ENCODE measurements at places on chromosomes 2 and 18.

GRCh38 chr2:47516360-47517104 lies 113.6 kb downstream of the MSH2 start:
- DNase-seq = no peak

DNA sequence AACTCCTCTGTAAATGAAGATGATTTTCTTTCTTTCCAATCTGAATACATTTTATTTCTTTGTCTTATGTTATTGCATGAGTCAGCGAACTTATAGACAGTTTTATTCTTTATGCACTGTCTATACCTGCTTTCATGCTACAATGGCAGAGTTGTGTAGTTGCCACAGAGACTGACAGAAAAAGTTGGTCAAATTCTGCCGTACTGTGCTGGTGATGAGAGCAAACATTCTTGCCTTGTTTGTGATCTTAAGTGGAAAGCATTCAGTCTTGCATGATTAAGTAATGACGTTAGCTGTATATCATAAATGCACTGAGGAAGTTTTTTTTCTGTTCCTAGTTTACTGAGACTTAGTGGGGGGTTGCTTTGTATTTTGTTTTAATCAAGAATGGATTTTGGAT lies 32.9 kb downstream of the ZC3H15 start:
- DNase-seq = no peak

DNA sequence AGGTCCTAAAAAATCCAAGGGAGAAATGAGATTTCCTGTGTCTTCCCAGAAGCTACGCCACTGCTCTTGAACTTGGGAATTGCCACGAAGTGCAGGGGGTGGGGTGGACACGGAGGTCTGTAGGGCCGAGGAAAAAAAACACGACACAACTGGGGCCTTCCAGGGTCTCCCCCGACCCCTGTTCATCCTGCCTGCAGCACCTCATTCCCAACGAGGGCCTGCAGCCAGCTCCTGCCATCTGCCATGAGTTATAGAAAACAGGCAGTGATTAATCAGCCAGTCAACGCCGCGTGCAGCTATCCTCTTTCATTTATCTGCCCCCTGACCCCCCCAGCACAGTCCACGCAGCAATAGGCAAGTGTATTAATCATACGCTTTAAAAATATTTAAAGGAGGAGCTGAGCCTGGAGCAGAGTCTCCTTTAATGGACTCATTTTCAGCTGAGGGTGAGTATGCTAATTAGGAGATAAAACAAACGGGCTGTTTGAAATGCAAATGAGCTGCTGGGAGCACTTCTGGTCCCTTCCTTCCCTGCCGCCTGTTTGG lies 209.9 kb downstream of the TFCP2L1 start:
- DNase-seq = peak; percentile 98

DNA sequence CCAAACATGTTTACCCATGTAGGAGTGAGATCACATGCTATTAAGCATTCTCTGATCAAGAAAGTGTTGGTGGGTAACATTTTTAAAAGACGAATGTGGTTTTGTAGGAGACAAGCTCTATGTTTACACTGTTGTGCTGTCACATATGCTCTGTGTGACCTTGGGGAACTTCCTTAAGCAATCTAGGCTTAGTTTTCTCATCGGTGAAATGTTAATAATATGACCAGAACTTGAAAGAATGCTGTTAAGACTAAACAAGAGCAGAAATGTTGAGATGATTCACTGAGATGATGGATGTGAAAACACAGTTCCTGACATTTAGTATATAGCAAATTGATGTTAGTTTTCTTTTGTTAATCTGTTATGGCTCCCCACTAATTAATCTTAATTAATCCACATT lies 860.9 kb upstream of the CNTNAP5 start:
- no peak for DNase-seq

- DNase-seq = peak; percentile 51
Observed at GRCh38 chr2:60834270-60834717, 47.1 kb upstream of the REL start.

DNA sequence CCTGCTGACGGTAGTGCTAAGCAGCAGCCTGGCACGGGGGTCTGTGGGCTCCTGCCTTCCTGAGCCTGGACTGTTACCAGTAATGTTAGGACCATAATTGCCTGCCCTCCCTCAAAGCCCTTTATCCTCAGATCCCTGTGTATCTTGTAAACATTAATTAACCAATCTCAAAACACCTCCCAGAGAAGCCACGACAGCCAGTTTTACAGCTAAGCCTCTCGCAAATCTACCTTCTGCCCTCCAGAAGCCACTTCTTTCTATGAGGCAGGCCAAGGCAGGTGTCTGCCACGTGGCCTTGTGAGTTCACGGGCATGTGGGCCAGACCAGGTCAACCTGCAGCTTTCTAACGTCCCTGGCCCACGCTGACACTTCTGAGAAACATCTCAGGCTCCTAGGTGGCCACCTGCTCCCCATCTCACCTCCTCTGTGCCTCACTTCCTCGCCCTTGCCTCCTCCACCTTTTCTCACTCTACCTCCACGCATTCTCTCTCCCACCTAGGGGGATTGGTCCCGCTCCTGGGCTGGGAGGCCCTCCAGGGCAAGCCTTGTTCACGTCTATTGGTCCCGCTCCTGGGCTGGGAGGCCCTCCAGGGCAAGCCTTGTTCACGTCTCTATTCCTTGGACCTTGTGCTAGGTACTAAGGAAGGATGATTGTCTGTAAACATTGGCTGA lies 64.3 kb downstream of the EDAR start:
- no peak for DNase-seq

GRCh38 chr2:126627643-126628042 lies 28.3 kb upstream of the GYPC start:
- DNase-seq = no peak

- DNase-seq = no peak
Observed at GRCh38 chr2:137892739-137893138, 71.5 kb upstream of the HNMT start.

- no peak for DNase-seq
Observed at GRCh38 chr2:198191651-198192050, 387.3 kb downstream of the PLCL1 start.

DNA sequence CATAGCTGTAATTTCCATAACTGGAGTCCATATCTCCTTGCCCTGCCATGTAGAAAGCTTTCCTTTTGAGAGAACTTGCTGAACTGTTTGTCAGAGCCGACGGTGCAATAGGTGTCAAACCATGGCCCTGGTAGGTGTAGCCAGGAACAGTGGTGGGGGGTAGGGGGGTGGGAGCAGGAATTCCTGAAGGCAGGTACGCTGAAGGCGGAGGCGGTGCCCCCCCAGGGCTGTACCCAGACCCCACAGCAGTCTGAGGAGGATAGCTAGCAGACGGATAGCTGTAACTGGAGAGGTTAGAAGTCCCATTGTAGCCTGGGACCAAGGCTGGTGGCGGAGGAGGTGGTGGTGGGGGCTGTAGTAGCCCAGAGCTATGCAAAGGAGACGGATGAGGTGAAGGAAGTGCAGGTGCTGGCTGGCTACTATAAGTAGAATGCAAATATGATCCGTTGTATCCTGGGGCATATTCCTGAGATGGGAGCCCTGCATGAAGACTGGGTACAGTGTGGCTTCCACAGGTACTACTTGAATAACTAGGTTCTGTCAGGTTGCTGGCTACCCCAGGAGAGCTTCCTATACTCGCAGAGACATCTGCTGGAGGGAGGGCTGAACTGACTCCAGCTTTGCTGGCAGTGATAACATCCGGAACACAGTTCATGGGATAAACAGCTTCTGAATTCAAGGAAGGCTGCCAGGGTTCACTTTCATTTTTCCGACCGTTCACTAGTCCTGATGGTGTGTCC lies 124.8 kb downstream of the FIGN start:
- peak; percentile 23 for DNase-seq

- DNase-seq = no peak
Observed at GRCh38 chr2:10594011-10594410, 95.8 kb downstream of the NOL10 start.

DNA sequence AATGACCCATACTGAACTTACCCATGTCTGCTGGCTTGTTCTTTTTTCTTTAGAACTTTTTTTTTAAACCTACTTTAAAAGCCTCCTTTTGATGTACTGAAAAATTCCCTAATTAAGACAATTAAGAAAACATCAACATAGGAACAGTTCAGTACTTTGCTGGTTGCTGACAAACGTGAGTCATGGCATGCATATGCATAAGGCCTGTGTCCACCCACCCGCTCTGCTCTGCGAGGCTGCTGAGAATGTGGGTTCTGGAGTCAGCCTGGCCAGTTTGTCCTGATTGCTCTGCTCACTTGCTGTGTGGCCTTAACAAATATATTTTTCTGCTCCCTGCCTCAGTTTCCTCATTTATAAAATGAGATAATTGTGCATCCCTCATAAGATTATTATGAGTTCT lies 27.3 kb downstream of the LAMA3 start:
- peak; percentile 66 for DNase-seq

- DNase-seq = no peak
Observed at GRCh38 chr2:46232860-46233259, 64.3 kb upstream of the EPAS1 start.

GRCh38 chr2:235008584-235009044 lies 56.8 kb downstream of the SH3BP4 start:
- no peak for DNase-seq

GRCh38 chr2:30074023-30074422 lies 72.8 kb upstream of the YPEL5 start:
- no peak for DNase-seq

GRCh38 chr2:143645921-143646645 lies 516.9 kb downstream of the ARHGAP15 start:
- no peak for DNase-seq

GRCh38 chr2:96205888-96206287 lies 2.7 kb downstream of the STARD7 start:
- DNase-seq = peak; percentile 23

DNA sequence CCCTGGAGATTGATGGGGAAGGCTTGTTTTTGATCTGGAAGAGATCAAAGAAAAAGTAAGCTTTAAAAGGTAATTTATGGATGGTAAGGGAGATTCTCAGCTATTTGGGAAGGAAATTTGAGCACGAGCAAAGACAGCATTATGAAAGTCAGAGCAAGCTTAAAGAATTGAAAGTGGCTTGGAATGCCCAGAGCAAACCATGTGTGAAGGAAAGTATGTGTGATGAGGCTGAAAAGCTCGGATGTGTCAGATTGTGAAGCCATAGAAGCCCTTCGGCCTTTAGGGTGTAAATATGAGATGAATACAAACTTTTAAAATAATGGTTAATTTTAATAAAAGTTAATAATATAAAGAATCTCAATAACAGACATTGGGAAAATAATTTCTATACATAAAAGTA lies 377.4 kb upstream of the DSEL start:
- no peak for DNase-seq

DNA sequence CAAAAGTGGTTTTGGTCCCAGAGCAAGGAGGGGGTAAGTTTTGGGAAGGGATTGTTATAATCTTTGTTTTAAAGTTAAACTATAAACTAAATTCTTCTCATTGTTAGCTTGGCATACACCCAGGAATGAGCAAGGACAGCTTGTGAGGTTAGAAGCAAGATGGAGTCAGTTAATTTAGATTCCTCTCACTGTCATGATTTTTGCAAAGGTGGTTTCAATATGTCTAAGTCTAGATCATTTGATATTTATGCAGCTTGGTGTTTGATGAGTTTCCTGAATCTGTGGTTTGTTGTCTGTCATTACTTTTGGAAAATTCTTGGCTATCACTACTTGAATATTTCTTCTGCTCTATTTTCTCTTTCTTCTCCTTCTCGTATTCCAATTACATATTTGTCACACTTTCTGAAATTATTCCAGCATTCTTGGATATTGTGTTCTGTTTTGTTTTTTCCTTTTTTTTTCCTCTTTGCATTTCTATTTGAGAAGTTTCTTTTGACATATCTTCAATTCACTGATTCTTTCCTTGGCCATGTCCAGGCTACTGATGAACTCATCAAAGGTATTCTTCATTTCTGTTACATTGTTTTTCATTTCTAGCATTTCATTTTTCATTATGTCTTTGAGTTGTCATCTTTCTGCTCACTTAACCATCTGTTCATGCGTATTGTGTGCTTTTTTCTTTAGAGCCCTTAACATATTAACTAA lies 5.1 kb downstream of the SP140 start:
- DNase-seq = no peak

DNA sequence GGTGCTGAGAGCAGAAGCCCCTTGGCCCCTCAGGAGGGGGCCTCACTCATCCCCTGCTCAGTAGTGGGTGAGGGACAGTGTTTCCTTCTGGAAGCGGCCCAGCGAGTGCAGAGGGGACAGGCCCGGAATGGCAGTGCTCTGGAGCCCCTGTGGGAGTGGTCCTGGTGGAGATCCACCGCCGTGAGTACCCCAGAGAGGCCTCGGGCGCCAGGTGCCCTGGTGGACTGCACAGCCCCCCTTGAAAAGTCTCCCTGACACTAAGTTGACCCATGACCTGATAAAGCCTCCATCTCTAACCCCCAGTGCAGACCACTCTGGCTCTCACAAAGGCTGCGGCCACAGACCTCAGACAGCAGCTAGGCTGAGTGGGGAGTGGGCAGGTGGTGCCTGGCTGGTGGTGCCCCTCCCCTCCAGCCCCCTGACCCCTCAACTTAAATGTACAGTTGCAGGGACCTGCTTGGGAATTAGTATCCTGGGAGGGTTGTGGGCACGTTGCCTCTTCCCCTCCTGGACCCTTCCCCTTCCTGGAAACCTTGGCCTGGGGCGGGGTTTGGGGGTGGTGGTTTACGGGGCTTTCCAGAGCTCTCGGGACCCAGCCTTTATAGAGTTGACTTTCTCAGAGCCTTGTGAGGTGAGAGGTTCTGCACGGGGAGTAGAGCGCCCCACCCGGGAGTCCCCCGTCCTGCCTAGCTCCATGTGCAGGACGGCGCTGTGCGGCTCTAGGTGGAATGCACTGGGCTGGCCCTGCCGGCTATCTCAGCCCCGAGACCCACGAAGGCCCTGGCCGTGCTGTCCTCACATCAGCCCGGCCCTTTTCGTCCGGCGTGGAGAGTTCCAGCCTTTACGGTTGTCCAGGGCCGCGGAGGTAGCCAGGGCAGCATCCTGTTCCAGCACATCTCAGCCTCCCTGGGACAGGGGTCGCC lies 62.7 kb downstream of the RTP5 start:
- no peak for DNase-seq

DNA sequence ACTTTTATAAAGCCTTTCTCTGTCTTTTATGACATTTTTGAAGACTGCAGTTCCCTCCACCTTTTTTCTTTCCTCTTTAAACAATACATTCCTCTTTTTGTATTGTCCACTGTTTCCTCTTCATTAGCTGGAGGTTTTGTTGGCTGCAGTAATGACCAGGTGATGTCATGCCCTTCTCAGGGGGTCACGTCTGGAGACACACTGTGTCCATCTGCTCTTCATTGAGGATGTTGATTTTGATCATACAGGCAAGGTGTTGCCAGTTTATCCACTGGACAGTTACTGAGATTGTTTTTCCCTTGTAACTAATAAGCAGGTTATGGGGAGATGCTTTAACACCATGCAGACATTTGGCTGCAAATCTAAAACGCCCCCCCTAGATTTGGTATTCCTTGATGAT lies 19.8 kb downstream of the ZNF407 start:
- no peak for DNase-seq

DNA sequence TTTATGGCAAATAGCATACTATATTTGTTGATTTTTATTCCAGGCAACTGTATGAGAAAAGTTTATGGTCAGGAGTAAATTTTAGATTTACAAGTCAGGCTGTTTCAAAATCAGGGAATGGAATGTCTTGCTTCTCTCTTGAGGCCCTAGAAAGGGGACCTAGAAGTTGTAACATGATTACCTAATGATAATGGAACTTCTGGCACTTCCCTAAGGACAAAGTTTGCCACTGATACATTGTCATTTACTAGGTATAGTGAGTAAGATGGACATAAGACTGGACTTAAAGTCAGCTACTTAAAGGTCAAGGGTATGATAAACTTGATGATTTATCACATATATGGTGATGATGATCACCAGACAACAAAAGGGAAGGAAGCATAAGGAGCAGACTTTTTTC lies 103.3 kb upstream of the VRK2 start:
- DNase-seq = no peak
